ENCODE measurements at places on chromosomes 1 and 21. TPM values are rescaled to one million over a fixed set of nuclear protein-coding genes. Genes with fewer than 3 reads are reported as not detected.

- DNase-seq: peak; percentile 14
These were observed 65.1 kb upstream of the DPT start for GRCh38 chr1:168794057-168794456.

The GPR37L1 gene
- total RNA-seq: not detected

DNA sequence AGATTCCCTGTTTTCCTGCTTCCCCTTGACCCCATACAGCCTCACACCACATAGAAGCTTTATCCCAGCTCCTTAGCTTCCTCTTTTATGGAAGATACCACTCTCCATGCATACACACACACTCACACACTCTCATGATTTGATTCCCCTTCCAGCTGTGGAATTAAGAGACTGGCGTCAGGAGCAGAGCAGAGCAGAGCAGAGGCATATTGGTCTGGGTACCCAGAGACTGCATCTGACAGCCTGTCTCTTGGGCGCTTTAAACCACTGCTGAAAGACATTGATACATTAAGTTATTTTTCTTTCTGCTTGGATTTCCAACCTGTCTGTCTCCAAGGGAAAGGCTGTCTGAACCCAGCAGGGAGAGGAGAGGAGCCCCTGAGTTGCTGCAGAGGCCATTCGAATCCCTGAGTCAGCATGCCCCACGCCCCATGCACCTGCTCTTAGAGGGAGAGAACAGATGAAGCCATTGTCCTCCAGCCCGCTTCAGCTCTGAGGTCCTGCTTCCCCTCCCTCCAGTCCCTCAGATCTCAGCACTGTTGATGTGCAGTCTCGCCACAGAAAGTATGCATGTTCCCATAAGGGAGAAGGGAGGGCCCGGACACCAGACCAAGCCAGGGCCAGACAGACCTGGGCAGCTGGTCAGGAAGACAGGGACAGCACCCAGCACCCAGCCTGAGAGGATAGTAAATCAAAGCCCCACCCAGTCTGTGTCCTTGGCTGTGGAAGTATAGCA is 66.7 kb upstream of the GJB5 start:
- no peak for DNase-seq

The FCAMR gene
- not detected for total RNA-seq

DNA sequence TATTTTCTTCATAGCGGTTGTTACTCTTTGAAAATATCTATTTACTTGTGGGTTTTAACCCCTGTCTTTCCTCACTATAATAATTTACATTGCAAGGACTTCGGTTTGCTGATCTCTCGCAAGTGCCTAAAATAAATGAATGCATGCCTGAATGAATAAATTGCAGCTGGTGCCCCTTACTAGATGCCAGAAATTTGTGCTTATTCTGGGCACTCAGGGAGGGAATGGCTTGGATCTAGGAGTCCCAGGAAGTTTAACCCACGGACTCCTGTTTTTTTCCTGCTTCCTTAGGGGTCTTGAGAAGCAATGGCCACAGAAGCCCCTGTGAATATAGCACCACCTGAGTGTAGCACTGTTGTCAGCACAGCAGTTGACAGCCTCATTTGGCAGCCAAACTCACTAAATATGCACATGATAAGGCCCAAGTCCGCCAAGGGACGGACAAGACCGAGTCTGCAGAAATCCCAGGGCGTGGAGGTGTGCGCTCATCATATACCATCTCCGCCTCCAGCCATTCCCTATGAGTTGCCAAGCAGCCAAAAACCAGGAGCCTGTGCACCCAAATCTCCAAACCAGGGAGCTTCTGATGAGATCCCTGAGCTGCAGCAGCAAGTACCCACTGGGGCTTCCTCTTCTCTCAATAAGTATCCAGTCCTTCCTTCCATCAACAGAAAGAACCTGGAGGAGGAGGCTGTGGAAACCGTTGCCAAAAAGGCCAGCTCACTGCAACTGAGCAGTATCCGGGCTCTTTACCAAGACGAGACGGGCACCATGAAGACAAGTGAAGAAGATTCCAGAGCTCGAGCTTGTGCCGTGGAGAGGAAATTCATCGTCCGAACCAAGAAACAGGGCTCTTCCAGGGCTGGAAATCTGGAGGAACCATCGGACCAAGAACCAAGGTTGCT is 4.2 kb upstream of the PLA2G2C start:
- DNase-seq: no peak

- DNase-seq: no peak
These were observed 28.2 kb downstream of the GPBP1L1 start for GRCh38 chr1:45658171-45658570.

GRCh38 chr1:107230121-107230520 is 89.3 kb downstream of the NTNG1 start:
- DNase-seq: no peak

DNA sequence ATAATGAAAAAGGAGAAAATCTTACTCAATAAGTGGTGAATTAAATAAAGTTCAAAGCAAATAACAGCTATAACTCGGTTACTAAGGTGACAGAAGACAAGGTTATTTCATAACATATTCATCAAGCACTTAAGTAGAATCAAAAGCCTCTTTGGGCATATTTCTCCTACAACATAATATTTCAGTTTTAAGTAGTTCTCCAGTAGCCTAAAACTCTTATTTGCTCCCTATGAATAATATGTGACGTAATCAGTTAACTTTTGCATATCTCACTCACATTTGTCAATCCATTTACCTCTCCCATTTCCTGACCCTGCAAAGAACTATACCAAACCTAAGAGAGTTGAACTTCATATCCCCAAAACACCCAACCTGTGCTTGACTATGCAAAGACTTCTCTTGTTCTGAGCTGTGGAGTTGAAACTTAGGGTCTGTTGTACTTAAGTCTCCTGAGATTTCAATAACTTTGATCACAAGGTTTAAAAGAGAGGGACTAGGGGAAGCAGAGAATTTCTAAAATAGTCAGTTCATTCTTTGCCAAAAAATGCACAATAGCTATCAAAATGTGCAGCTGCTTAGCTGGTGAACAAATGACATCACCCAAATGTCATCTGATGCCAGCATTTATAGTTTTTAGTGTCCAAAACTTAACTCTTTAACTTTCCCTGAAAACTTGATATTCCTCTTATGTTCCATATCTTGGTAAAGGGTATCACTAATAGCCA is 37.2 kb downstream of the TTLL7 start:
- DNase-seq: no peak

GRCh38 chr1:241706967-241707366 is 54.9 kb downstream of the WDR64 start:
- DNase-seq: peak; percentile 88

Measured in RPMI7951 (cell line).